ENCODE measurements at places on chromosomes 5 and 9.

- DNase-seq = no peak
Observed at GRCh38 chr5:18074961-18075360, 440.7 kb downstream of the TAF11L14 start.

DNA sequence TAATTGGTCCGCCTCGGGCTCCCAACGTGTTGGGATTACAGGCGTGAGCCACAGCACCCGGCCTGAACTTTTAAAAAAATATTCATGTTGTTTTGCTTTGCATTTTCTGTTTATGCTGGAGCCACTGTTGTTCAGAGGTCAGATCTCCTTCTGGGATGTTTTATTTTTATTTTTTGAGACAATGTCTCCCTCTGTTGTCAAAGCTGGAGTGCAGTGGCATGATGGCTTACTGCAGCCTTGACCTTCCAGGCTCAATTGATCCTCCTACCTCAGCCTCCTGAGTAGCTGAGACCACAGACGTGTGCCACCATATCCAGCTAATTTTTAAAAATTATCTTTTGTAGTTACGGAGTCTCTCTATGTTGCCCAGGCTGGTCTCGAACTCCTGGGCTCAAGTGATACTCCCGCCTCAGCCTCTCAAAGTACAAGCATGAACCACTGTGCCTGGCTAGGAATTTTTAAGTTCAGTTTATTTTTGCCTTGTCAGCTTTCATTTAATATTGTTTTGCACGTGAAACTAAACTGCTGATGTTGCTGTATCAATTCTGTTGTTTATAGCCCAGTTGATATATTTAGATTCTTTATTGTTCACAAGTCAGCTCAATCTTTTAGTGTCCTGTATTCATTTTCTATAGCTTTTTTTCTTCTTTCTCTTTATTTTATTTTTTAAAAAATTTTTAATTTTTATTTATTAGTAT lies 13.7 kb downstream of the TMEFF1 start:
- DNase-seq = no peak

DNA sequence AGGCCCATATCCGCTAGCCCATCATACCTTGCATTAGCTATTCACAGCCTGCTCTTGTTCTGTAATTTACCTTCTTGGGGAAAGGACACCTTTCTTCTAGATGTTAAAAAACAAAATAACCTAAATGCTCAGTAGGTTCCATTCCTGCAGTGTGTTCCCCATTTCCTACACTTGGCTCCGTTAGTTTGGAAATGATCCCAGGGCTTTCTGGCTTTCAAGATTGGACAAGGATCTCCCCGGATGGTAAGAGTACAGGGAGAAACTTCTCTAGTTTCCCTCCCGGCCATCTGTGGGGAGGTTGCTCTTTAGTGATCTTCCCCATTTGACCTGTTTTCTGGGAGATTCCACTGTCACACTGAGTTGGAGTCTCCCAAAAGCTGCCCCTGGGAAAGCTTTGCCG lies 27.3 kb upstream of the STC2 start:
- DNase-seq = no peak

DNA sequence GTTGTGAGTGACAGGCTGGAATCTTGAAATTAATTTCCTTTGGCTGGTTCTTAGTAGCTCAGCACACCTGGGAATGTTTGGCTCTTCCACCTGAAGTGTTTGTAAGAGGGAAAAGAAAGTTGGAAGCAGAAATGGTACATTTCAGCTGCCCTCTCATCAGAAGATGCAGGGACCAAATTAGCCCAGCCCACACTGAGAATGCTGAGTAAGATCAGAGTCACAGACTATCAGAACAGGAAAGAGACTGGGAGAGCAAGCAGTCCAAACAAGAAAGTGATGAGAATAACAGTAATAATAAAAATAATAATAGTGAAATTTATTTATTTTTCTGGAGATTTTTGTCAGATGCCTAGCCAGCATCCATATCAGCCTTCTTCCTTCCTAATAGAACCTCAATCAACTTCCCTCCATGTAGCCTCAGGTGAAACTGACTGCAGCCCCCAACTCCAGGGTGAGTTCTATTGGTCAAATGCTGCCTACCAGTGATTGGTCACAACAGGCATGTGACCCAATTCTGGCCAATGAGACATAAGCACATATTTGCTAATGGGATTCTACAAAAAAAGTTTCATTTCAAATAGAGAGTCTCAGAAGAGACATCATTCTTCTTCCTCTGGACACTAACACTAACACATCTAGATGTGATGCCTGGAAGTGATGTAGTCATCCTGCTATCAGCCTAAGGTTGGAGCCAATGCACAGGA lies 31.2 kb upstream of the ADRA1B start:
- DNase-seq = no peak

- DNase-seq = no peak
Observed at GRCh38 chr9:113928269-113928668, 52.2 kb downstream of the ZNF618 start.

DNA sequence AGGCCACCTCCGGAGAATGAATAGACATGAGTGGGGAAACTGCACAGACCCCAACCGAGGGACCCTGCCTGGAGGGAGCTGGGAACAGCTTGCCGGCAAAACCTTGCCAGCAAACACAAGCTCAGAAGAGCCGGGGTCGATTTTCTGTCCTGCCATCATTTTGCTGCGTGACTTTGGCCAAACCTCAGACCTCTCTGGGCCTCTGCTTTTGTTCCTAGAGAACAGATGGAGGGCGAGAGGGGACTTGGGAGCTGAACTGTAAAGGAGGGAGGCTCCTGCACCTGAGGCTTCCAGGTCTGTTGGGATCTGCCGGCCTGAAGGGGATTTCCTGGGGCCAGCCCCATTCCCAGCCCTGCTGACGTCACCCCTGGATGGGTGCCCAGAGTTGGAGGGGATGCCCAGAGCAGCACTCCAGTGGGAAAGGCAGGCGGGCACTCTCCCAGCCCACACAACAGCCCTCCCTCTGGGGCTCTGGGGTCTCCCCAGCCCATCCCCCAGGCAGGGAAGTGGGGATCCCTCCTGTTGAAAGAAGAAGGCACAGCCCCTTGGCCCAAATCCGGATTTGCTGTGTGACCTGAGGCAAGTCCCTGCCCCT lies 40.4 kb upstream of the SYNPO start:
- DNase-seq = no peak

Data from NCI-H524 treated with DMSO at 0.1 percent for 48 hours (cell line).